Stimulated activated CD4-positive, alpha-beta T cell treated with anti-CD3 and anti-CD28 coated beads, Interleukin-4, amount 100 ng/mL, for 24 hours (primary cell): ENCODE measurements at places on chromosomes 7 and 10.

- no peak for DNase-seq
Observed at GRCh38 chr10:85545874-85546273, 820.7 kb downstream of the GRID1 start.

- DNase-seq, result no peak
Observed at GRCh38 chr7:144725070-144725469, 110.8 kb downstream of the TPK1 start.

GRCh38 chr7:91266067-91266688 lies 1.9 kb downstream of the FZD1 start:
- DNase-seq, result no peak

- DNase-seq, result no peak
Observed at GRCh38 chr7:37970211-37970610, 49.8 kb downstream of the EPDR1 start.

GRCh38 chr10:14550471-14550981 lies 219.8 kb upstream of the FRMD4A start:
- no peak for DNase-seq

DNA sequence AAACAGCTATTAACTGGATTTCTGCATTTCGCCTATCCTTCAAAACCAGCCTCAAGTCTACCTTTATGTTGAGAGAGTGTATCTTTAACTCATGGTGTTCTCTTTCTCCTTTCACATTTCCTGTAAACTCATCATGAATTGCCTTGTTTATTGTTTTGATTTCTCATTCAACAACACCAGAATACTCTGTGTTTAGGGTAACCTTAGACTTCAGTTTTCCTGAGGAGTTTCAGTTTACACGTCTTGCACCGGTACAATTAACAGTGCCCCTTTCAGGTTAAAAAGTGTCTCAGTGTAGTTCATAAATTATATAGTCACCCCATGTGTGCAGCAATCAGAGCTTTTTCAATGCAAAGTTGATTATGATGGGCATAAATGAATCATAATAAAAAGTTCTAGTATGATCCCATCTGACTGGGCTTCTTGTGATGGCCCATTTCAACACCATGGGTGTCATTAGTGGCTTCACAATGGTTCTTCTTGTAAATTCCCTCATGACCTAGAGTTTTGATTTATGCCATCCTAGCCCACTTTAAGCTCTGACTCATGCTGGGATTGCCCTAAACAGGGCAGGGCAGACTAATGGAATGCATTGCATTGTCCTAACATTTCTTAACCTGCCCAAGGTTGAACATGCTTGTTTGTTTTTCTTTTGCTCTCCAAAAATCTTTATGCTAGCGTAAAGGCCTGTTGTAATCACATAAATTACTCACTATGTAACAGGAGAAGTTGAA lies 22.0 kb downstream of the ITGB8 start:
- no peak for DNase-seq

DNA sequence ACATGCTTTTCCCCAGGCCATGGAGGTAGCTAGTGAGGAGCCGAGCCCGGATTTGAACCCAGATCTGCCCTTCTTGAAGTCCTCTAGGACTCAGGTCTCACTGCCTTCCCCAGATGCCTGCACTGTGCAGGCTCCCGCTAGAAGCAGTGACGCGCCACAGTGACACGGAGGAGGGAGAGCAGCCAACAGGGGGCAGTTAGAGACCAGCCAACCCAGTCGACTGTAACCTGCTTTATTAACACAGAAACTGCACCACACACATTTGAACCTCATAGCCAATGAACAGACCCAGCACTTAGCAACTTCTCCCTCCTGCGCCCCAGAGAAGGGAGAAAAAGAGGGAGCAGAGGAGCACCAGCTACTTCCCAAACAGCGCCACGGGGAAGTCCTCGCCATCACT lies 27.4 kb downstream of the PILRA start:
- DNase-seq, result peak; percentile 11

DNA sequence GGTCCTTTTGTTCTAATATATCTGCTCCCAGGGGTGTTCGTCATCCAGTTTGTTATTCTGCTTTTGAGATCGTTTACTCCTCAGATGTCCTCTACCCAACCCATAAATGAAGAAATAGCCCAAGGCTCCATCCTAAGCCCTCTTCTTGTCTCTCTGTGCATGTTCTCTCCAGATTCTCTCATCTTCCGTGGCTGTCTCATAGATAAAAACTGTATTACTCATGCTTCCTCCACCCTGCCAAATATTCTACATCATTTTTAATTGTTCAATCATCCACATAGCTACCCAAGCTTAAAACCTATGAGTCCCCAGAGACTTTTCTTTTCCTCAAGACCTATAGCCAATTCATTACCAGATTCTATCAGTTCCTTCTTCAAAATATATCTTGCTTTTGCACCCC lies 44.9 kb downstream of the CAV1 start:
- DNase-seq, result no peak

DNA sequence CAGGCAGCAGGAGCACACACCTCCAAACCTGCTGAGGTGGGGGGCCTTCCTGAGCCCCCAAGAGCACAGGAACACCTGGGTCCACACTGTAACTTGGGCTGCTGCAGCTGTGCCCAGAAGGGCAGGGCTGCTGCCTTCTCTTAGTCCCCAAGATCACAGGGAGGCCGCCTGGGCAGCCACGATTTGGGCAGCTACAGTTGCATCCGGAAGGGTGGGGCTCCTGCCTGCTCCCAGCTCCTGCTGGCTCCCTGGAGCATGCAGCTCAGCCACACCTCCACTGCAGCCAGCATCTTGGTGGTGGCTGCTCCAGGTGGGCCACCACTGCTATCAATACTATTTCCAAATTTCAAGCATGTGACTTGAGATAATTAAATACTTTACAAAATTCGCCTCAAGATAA lies 38.5 kb upstream of the AGMO start:
- DNase-seq, result no peak

DNA sequence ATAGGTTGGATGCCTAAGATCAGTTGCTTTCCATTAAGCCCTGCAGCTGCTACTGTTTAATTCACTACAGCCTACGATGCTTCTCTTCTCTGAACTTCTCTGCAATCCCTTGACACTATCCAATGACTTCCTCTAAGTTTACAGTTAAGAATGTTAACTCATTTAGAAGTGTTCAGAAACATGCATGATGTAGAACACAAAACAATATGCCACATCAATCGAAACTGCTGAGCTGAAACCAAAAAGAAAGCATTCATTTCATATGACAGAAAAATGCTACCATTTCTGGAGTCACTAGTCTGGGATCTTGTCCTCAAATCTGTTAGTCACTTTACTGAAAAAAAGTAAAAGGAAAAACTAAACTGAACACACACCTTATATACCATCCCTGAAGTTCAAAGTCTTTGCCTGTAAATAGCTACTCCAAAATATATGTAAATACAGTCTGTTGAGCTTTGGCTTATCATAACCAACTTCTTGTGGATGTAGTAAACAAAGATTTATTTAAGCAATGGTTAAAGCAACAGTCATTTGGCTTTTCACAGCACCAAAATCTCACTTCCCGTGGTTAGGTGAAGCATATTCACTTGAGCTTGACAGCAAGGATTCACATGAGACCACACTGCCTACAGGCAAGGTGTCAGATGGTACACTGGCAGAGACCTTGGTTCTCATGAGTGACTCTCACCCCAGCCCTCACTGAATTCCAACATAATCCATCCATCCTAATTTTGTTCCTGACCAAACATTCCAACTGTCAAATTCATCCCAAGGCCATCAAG lies 187.0 kb downstream of the PPP1R17 start:
- DNase-seq, result no peak

GRCh38 chr7:44801890-44802289 lies 5.4 kb downstream of the PPIA start:
- no peak for DNase-seq
